Activated CD8-positive, alpha-beta memory T cell treated with anti-CD3 and anti-CD28 coated beads for 1 hour (primary cell): ENCODE measurements at places on chromosomes 2 and 18.

GRCh38 chr2:234981197-234982095 lies 29.6 kb downstream of the SH3BP4 start:
- DNase-seq = no peak

DNA sequence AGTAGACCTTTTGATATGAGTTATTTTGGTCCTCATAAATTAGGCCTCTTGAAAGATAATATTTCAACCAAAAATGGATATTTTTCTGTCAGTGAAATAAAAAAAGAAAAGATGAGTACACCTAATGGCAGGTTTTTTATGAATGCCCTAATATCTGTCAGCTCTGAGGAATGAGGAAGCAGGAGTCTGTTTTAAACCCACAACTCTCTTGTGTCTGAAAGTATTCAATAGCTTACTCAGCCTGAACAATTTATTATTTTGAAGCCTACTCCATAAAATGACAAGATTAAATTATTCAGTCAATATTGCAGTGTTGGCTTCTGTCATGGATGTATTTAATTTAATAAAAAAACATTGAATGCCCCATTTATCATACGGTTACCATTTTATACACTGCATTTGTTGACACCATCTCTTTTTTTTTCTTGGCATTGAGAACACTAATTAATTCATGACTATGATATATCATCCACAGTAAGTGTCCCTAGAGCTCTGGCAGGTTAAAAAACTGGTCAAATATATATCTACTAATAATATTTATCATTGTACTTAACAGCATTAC lies 548.2 kb downstream of the CBLN2 start:
- DNase-seq = no peak

DNA sequence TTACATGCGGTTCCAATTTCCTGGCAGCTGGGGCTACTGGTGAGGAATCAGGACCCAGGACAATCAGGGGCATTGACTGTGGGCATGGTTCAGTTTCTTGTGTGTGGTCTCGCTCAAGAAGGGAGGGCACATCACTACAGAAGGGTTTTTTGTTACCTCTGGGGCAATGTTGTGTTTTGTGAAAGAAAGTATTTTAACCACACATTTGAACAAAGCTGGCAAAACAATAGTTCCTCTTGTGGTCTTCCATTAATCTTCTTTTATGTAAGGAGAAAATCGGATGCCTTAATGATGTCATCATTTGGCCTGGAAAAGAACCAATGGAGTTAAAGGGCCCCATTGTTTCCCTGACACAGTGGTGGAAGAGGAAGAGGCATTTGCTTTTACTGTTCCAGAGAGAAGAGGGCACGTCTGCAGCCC lies 197.4 kb downstream of the SH3BP4 start:
- DNase-seq = no peak

GRCh38 chr2:46479265-46479664 lies at the start of gene TMEM247:
TMEM247 (plus strand) TSS chr2:46479565.
- DNase-seq = no peak

GRCh38 chr2:55140316-55141219 lies 90.3 kb upstream of the RTN4 start:
- no peak for DNase-seq
